ENCODE measurements at places on chromosomes 3 and 15.

GRCh38 chr3:190051641-190052040 lies 69.1 kb downstream of the P3H2 start:
- DNase-seq = no peak

GRCh38 chr15:50075319-50075718 lies 43.7 kb downstream of the ATP8B4 start:
- DNase-seq = no peak

GRCh38 chr3:185851046-185851445 lies 26.2 kb upstream of the IGF2BP2 start:
- DNase-seq = no peak

DNA sequence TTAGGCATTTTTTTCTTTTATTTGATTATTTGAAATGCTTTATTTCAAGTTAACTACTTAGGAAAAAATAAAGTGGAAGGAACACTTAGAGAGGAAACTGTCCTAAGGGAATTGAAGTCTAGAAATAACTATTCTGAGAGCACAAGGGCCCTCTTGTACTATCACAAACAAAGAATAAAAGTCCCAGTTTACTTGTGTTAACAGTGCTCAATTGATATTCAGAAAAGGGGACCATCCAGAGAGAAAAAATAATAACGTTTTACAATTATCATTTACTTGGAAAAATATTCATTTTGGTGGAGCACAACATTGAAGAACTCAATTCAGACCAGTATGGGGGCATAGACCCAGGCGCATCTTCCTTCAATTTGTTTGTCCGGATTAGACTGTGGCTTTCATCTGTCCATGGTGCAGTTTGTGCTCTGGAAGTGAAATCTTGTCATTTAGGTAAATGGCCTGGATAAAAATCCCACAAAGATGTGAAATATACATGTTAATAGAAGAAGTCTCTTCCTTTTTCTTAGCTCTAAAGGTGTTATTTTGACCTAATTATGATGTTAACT lies 54.5 kb upstream of the SAMMSON start:
- no peak for DNase-seq

DNA sequence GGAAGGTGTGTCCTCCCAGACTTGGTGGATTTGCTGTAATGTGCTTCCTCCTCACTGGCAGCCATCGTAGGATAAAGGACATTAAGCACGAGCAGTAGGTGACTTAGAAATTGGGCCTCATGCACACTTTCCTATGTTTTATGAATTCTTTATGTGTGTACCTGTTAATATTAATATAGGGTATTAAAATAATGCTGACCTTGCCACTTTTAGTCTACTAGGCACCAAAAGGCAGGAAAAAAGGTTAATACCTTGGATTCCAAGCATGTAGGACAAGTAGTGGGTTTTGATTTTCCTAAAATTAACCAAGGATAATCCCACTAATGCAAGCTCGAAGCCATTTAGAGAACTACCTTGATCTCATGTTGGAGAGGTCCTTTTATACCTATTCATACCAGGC lies 55.9 kb downstream of the ADAMTSL3 start:
- DNase-seq = no peak

DNA sequence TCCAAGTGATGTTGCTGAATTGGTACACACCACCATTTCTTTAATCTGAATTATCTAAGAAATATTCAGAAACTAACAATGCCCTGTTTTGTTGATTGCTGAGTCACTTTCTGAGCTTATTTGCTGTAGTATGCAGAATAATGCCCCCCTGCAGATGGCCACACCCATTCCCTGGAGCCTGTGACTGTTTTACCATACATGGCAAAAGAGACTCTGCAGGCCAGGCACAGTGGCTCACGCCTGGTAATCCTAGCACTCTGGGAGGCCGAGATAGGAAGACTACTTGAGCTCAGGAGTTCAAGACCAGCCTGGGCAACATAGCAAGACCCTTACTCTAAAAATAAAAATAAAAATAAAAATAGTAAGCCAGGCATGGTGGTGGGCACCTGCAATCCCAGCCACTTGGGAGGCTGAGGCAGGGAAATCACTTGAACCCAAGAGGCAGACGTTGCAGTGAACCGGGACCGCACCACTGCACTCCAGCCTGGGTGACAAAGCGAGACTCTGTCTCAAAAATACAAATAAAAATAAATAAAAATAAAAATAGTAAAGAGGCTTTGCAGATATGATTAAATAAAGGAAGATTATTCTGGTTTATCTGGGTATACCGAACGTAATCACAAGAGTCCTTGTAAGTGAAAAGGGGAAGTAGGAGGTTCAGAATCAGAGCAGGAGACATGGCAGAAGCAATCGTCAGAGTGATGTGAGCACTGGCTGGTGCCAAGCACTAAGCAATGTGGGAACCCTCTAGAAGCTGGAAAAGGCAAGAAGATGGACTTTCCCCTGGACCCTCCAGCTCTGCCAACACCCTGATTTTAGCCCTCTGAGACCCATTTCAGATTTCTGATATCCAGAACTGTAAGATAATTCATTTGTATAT lies 19.0 kb downstream of the PCYT1A start:
- no peak for DNase-seq

- DNase-seq = no peak
These were observed 616.1 kb upstream of the ALCAM start for GRCh38 chr3:104750581-104750980.

DNA sequence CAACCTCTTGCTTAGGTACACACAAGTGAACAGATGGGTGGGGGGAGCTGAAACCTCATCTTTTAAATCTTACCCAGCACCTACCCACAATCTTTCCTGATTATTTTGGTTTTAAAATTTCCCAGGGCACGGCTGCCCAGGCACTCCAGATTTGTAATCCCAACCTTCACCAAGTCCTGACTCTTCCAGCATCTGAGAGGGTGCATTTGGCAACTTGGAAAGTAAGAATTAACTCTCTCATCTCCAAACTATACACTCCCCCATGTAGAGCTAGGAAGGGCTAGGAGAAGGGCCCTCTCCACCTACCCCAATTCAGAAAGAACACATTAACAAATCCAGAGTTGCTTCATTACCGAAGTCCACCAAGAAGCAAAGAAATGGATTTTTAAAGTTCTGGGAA lies 41.7 kb upstream of the PRICKLE2 start:
- no peak for DNase-seq

- no peak for DNase-seq
These were observed 6.0 kb downstream of the PRKCI start for GRCh38 chr3:170228093-170228766.

DNA sequence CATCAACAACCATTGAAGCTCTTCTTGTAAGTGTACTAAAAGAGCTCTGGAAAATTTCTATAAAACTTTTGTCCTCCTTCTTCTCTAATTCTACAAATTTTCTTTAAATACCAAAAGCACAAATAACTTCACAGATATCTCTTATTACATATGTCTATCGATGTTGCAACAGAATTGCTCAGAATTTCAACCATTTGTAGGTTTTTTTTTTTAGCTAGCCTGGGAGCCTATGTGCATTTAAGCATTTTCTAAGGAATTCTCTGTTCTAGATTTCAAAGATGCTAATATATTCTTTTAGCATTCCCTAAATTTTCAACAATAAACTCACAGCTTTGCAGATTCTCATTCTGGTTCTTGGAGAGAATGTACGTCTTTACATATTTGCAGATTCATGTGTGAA lies 774.3 kb upstream of the NR2F2 start:
- DNase-seq = no peak

DNA sequence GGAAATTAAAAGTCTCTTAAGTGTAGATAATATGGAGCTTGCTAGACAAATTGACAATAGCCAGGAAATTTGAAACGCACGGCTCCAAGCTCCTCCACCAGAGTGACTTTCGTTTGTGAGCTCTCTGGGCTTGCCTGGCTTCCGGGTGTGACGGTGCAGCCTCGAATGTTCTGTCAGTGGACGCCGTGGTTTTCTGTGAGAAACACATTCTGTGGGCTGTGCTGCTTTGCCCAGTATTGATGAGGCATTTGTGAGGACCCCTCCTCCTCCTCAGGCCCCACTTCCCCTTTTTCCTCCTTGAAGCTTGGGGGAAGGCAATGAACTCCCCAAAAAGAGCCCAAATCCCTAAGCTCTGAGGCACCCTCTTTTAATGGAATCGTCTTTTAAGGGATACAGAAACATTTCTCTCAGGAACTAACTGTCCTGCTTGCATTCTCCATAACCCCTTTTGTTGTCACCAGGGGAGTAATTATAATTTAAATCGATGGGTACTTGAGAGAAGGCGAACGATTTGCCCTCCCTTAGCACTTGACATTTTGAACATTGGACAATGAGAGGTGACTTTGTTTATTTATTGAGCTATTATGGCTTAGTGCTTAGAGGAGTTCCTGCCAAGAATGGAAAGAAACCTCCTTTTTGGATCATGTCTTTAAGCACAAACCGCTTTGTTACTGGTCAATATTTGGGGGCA lies 40.8 kb downstream of the POLR2M start:
- DNase-seq = no peak

DNA sequence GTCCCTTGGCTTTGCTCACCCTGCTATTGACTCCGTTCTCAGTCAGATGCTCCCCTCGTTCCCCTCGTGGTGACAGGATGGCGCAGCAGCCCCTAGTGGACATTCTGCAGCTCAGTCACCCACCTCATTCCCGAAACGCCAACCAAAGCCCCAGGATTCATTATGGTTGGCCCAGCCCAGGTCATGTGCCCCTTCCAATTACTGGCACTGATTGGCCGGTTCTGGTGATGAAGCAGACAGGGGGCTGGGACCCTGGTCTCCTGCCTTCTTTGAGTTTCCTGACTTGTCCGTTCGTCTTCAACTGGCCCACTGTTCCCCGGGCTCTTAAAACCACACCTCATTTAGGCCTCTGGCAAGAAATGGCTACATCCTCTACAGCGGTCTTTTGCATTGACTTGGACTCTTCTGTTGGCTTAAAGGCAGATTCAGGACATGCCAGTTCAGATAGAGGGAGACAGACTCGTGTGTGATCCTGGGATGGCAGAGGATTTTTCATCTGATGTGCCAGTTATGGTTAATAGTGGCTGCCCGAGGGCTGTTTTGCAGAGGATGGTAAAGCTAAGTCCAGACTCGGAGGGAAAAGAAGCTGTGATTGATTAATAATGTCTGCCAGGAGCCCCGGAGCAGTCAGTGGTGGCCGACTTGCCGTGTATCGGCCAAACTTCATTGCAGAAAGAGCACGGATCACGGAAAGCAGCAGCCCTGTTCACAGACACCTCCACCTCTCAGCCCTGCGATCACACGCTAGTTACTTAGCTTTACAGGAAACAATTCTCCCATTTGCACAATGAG lies 37.8 kb downstream of the LSM3 start:
- no peak for DNase-seq

DNA sequence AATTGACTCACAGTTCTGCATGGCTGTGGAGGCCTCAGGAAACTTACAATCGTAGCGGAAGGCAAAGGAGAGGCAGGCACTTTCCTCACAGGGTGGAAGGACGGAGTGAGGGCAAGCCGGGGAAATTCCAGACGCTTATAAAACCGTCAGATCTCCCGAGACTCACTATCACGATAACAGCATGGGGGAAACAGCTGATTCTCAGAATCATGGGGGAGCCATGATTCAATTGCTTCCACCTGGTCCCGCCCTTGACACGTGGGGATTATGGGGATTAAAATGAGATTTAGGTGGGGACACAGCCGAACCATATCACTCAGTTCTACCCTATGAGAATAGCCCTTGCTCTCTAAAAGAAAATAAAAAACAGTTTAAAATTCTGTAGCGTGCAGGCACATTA lies 13.4 kb upstream of the SYNPR start:
- DNase-seq = no peak

GRCh38 chr15:43118829-43119228 lies 13.0 kb upstream of the UBR1 start:
- no peak for DNase-seq

- DNase-seq = no peak
These were observed 149.1 kb downstream of the NFKBIZ start for GRCh38 chr3:101998256-101998926.

- no peak for DNase-seq
These were observed 654 bp downstream of the PIK3CA start for GRCh38 chr3:179148616-179149405.

GRCh38 chr15:49235446-49236124 lies 65.5 kb downstream of the GALK2 start:
- peak; percentile 77 for DNase-seq

Measured in AG04450 (cell line).